SJSA1 (cell line): ENCODE measurements at places on chromosomes 3 and 15. TPM values are rescaled to one million over a fixed set of nuclear protein-coding genes. Genes with fewer than 3 reads are reported as not detected.

The RBPMS2 gene
- total RNA-seq, result 0.11 TPM in 1 of 2 replicates, not detected in the other

GRCh38 chr3:136929977-136930670 lies 27.7 kb upstream of the IL20RB start:
- no peak overlapping the region for H3K27ac ChIP-seq
- H3K36me3 ChIP-seq, result peaks cover 12% of the 10 kb centered on the region
- peaks cover 15% of the 10 kb centered on the region for H3K4me1 ChIP-seq
- H3K27me3 ChIP-seq, result no peaks in the 10 kb centered on the region
- DNase-seq, result no peak
- H3K4me3 ChIP-seq, result no peak overlapping the region

GRCh38 chr3:123292321-123293310 lies 90.9 kb downstream of the SEC22A start:
- no peak overlapping the region for H3K4me3 ChIP-seq
- no peaks in the 10 kb centered on the region for H3K4me1 ChIP-seq
- H3K27ac ChIP-seq, result no peak overlapping the region
- H3K27me3 ChIP-seq, result peaks cover 4% of the 10 kb centered on the region; the same call in 1 of the 2 replicates

- H3K36me3 ChIP-seq, result no peaks in the 10 kb centered on the region
- no peaks in the 10 kb centered on the region for H3K27me3 ChIP-seq
- no peaks in the 10 kb centered on the region for H3K4me1 ChIP-seq
Observed at GRCh38 chr3:26438981-26439884, 183.3 kb upstream of the LRRC3B start.

- H3K4me1 ChIP-seq, result no peaks in the 10 kb centered on the region
- H3K27ac ChIP-seq, result no peak overlapping the region
- H3K36me3 ChIP-seq, result peaks cover 67% of the 10 kb centered on the region
- no peak overlapping the region for H3K4me3 ChIP-seq
- DNase-seq, result no peak
Observed at GRCh38 chr3:193662757-193663322, 69.8 kb downstream of the OPA1 start.

The SEMA3F gene
- 0.58 and 1.9 TPM in 2 replicates for total RNA-seq

The PLSCR2 gene
- total RNA-seq, result not detected in 2 replicates

- no peak for DNase-seq
- no peaks in the 10 kb centered on the region; the same call in 1 of the 2 replicates for H3K27me3 ChIP-seq
- no peaks in the 10 kb centered on the region for H3K36me3 ChIP-seq
- no peak overlapping the region for H3K27ac ChIP-seq
- no peak overlapping the region for H3K4me3 ChIP-seq
Observed at GRCh38 chr15:59473226-59473625, 35.2 kb downstream of the FAM81A start.

The CHRM5 gene
- 0.11 TPM in 1 of 2 replicates, not detected in the other for total RNA-seq

GRCh38 chr15:98123834-98124233 lies 163.3 kb downstream of the ARRDC4 start:
- no peak for DNase-seq
- no peaks in the 10 kb centered on the region for H3K27me3 ChIP-seq
- H3K36me3 ChIP-seq, result no peaks in the 10 kb centered on the region

DNA sequence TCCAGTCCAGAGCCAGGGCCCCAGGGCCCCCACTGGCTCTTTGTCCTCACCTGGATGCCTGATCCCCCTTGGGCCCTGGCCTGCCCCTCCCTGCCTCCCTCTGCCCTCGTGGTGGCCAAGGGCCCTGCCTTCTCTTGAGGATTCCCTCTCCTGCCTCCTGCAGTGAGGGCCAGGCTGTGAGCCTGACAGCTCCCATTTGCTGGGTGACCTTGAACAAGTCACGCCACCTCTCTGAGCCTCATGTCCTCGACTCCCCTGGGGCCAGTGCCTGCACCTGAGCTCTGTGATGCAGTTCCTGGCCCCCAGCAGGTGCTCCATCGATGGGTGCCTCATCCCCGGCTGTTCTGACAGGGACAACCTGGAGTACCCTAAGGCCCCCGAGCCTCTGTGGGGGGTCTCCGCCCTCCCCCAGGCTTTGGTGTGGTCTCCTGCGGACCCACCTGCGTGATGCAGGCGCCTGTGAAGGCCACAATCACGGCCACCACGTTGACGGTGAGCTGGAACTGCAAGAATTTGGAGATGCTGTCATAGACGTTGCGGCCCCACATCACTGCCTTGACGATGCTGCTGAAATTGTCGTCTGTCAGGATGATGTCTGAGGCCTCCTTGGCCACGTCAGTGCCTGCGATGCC lies 24.1 kb upstream of the SEC13 start:
- no peak overlapping the region for H3K4me3 ChIP-seq
- no peak for DNase-seq
- H3K27me3 ChIP-seq, result no peaks in the 10 kb centered on the region
- H3K27ac ChIP-seq, result no peak overlapping the region
- no peaks in the 10 kb centered on the region for H3K4me1 ChIP-seq
- H3K36me3 ChIP-seq, result no peaks in the 10 kb centered on the region

The GHSR gene
- not detected in 2 replicates for total RNA-seq

The KNL1 gene
- total RNA-seq, result 83.2 and 88.4 TPM in 2 replicates

The SMARCC1 gene
- total RNA-seq, result 34.6 and 37.9 TPM in 2 replicates

The CLSTN2 gene
- 0.05 TPM in 1 of 2 replicates, not detected in the other for total RNA-seq

DNA sequence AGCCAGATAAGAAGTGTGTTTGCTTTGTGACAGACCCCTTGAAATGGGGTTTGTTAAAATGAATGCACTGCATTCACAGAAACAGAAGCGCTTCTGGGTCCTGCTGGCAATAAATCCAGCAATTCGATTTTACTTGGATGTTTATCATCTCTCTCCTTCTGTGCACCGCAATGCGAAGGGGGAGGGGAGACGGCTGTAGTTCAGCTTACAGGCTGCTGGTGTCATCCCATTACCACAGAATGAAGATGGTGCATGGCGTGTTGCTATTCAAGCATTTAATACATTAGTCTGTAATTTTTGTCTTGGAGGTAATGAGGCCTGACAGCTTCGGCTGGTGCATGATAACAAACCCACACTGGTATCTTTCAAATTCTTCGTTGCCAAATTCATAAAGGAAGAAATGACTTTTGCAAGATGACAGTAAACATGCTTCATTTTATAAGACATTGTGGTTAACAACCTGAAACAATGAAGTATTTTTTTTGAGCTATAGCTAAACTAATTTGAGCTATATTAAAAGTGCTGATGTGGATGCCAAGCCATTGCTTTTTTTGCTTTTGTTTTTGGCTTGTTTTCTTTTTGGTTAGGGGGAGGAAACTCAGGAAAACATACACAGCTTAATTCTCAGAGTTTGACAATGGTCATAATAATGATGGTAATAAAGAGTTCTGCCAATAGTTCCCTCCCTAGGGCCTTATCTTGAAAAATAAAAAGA lies 418.3 kb downstream of the OTOL1 start:
- no peaks in the 10 kb centered on the region for H3K36me3 ChIP-seq
- no peak overlapping the region for H3K27ac ChIP-seq
- DNase-seq, result no peak
- no peak overlapping the region for H3K4me3 ChIP-seq
- H3K4me1 ChIP-seq, result no peaks in the 10 kb centered on the region

- H3K27ac ChIP-seq, result no peak overlapping the region
- H3K4me1 ChIP-seq, result no peaks in the 10 kb centered on the region
- no peaks in the 10 kb centered on the region for H3K27me3 ChIP-seq
- no peak overlapping the region for H3K4me3 ChIP-seq
Observed at GRCh38 chr15:85164841-85165466, 183.3 kb downstream of the PDE8A start.

- DNase-seq, result no peak
- no peaks in the 10 kb centered on the region for H3K4me1 ChIP-seq
- no peak overlapping the region for H3K4me3 ChIP-seq
- H3K36me3 ChIP-seq, result no peaks in the 10 kb centered on the region
- no peak overlapping the region for H3K27ac ChIP-seq
Observed at GRCh38 chr3:185103359-185104127, 49.3 kb downstream of the C3orf70 start.
